IMR-90 (cell line): ENCODE measurements at places on chromosomes 4 and X. TPM values are rescaled to one million over a fixed set of nuclear protein-coding genes. Genes with fewer than 3 reads are reported as not detected.

Gene OPRPN
- not detected in 2 replicates for total RNA-seq

- peaks cover 56% of the 10 kb centered on the region for H3K27me3 ChIP-seq
- DNase-seq, result no peak
- no peaks in the 10 kb centered on the region for H3K36me3 ChIP-seq
- no peaks in the 10 kb centered on the region for H3K4me1 ChIP-seq
These were observed 97.9 kb downstream of the ADRA2C start for GRCh38 chr4:3863841-3864741.

DNA sequence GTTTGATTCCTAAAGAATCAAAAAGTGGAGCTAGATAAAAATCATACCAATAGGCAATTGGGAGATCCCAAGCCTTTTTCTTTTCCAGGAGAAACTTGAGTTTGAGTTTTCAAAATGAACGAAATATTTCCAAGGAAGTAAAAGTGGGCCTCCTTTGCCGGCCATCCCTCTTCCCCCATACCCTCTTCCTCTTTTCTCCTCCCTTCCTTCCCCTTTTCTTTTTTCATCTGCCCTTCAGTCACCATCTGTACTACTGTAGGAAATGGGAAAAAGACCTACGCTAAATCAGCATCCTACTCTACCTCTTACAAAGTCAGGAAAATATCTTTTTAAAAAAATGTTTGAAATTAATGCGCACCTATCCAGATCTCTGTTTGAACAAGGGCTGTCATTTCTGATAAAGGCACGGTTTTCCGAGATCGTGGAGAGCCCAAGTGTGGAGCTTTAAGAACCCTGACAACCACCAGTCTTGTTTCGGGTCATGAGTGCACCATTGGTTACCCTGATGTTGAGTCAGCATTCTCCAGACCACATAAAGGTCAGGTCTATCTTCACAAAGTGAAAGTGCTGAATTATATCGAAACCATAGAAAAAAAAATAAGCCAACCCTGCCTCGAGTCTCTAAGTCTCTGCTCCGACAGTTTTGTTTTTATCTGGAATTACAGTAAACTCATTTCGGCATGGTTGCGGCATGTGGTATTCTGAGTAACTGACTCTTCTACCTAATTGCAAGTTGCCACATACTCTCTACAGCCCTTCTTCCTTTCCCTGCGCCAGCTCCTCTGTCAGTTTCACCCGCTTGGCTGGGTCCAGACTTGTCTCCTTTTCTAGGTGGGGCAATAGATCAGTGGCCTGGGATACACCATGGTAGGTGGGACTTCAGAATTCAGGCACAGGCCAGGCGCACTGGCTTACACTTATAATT, 140.2 kb upstream of the KLF3 start:
- H3K4me3 ChIP-seq, result no peak overlapping the region
- H3K36me3 ChIP-seq, result no peaks in the 10 kb centered on the region
- H3K4me1 ChIP-seq, result no peaks in the 10 kb centered on the region
- DNase-seq, result no peak

- H3K27me3 ChIP-seq, result no peaks in the 10 kb centered on the region
- no peak overlapping the region for H3K27ac ChIP-seq
- H3K4me3 ChIP-seq, result no peak overlapping the region
- H3K4me1 ChIP-seq, result no peaks in the 10 kb centered on the region
These were observed 322.7 kb upstream of the HAND2 start for GRCh38 chr4:173852775-173853174.

GRCh38 chrX:121642415-121642814, 595.0 kb downstream of the GLUD2 start:
- no peak overlapping the region for H3K4me3 ChIP-seq
- no peaks in the 10 kb centered on the region for H3K27me3 ChIP-seq
- no peaks in the 10 kb centered on the region for H3K36me3 ChIP-seq

DNA sequence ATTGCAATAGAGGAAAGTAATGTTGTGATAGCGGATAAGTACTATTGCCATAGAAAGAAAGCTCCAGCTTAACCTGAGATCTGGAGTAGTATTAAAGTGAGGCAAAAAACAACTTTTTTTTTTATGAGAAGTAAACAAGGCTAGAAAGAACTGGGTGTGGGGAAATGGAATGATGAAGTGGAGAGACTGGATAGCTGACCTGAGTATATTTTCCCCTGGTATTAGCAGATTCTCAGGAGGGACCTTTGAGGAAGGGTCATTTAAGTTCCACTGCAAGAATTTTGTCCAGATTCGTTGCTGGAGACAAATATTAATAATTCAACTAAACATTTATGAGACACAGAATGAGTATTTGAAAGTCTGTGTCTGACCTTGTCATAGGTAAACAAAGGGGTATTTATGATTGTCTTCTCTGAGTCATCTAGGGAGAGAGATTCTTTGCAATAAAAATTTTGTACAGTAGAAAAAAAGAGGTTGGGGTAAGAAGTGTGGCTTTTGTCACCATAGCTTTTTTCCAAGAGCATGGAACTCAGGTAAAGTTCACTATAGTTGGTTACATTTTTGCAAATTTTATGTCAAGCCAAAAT, 2095.9 kb downstream of the ARAP2 start:
- H3K4me1 ChIP-seq, result no peaks in the 10 kb centered on the region
- H3K4me3 ChIP-seq, result no peak overlapping the region
- no peak overlapping the region for H3K27ac ChIP-seq
- no peaks in the 10 kb centered on the region for H3K36me3 ChIP-seq
- H3K27me3 ChIP-seq, result no peaks in the 10 kb centered on the region
- DNase-seq, result no peak
